ENCODE measurements at places on chromosomes 5 and 9. TPM values are rescaled to one million over a fixed set of nuclear protein-coding genes. Genes with fewer than 3 reads are reported as not detected.

The SUSD3 gene
- polyA plus RNA-seq, result 8.4 TPM

The PCDHA7 gene
- 0.23 TPM for polyA plus RNA-seq

The C9 gene
- polyA plus RNA-seq, result 0.23 TPM

The CYLC2 gene
- polyA plus RNA-seq, result not detected

The BTNL9 gene
- polyA plus RNA-seq, result 11.5 TPM

The PGM5 gene
- 35.6 TPM for polyA plus RNA-seq

The PAEP gene
- polyA plus RNA-seq, result 0.22 TPM

The SPATA31A7 gene
- polyA plus RNA-seq, result 0.70 TPM

The ACSL6 gene
- polyA plus RNA-seq, result 1.3 TPM

The PPP3R2 gene
- polyA plus RNA-seq, result not detected

The CDH9 gene
- 9.0 TPM for polyA plus RNA-seq

The RAB3C gene
- 1.2 TPM for polyA plus RNA-seq

The SPATA9 gene
- polyA plus RNA-seq, result 1.2 TPM

- DNase-seq, result no peak
Measured at GRCh38 chr9:71614409-71615010, 153.8 kb downstream of the CEMIP2 start.

DNA sequence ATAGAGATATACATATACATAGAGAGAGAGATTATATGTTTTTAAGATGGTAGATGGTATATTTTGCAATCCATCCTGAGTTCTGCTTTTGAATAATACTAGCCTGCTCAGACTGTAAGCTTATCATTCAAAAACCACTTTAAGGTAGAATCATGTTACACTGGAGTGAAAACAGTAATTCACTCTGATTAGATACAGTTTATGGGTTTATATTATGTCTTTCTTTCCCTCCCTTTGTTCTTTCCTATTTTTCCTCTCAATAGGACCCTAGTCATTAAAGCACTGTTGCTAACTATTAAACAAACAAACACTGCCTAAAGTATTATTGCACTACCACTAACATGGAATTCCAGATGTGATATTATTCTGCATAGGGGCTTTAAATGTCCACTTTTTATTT, 202.0 kb downstream of the ADAMTSL1 start:
- DNase-seq, result no peak

GRCh38 chr5:140322751-140323731, 20.1 kb upstream of the PFDN1 start:
- peak; percentile 31 for DNase-seq

- no peak for DNase-seq
Measured at GRCh38 chr5:78637468-78637867, 11.1 kb downstream of the LHFPL2 start.

DNA sequence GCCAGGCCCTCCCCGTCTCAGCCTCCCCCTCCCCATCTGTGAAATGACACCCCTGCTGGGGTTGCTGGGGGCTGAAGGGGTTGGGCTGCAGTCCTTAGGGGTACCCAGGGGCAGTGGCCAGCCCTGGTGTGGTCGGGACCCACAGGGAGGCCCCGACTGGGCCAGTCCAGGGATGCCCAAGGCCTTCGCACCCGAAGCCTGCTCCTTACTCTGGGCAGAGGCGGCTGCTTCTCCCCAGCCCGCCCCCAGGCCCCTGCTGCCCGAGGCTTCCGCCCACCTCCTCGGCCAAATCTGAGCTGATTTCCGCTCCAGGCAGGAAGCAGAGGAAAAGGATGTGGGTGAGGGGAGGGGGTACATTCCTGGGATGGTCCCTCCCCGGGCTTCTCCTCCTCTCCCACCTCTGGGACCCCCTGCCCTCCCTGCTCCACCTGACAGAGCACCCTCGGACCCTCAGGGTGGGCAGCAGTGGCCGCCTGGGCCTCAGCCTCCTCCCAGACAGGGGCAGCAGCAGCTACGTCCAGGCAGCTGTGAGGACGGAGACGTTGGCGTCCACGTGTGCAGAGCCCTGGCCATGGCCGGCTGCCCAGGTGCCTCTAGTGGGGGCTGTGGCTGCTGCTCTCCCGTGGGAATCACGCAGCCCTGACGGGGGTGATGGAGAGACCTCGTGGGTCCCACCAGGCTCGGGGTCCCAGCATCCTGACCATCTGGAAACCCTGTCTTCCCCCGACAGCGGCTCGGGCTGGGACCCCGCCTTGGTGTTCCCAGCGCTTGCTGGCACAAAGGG, 4.2 kb upstream of the NRARP start:
- DNase-seq, result no peak

GRCh38 chr9:82192211-82192610, 203.6 kb downstream of the SPATA31D1 start:
- DNase-seq, result no peak

GRCh38 chr5:22053195-22053594, 799.9 kb downstream of the CDH12 start:
- DNase-seq, result no peak

DNA sequence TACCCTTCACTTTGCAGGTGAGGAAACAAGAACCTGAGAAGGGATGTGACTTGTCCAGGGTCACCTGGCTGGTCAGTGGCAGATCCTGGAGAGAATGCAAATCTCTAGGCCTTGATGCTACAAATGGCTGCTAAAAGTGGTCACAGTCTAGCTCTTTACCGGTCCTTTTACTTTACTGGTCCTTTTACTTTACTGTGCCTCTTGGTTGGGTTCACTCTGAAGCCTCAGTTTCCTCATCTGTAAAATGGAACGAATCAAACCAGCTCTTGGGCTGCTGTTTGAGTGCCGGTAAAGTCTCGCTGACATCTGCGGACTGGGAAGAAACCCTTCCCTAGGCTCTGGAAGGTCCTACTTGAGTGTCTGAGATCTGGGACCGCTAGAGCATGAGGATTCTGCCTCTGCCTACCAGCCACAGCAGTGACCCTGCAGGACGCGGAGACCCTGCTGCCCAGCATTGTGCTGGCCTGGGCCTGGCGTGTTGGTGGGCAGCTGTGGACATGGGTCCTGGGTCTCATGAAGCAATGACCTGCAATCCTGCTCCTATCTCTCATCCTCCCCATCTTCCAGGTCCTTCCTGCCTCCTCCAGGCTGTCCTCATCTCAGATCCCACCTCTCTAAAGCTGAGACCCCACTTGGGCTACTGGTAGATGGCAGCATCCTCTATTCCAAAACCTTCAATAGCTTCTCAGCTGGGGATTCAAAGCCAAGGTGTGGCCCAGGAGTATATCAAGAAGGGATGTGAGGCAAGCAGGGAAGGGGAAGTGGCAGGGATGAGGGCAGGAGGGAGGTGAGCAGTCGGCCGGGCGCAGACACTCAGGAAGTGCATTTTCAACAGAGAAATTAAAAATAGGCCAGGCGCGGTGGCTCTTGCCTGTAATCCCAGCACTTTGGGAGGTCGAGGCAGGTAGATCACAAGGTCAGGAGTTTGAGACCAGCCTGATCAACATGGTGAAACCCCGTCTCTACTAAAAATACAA, 13.3 kb downstream of the CORO2A start:
- DNase-seq, result no peak

DNA sequence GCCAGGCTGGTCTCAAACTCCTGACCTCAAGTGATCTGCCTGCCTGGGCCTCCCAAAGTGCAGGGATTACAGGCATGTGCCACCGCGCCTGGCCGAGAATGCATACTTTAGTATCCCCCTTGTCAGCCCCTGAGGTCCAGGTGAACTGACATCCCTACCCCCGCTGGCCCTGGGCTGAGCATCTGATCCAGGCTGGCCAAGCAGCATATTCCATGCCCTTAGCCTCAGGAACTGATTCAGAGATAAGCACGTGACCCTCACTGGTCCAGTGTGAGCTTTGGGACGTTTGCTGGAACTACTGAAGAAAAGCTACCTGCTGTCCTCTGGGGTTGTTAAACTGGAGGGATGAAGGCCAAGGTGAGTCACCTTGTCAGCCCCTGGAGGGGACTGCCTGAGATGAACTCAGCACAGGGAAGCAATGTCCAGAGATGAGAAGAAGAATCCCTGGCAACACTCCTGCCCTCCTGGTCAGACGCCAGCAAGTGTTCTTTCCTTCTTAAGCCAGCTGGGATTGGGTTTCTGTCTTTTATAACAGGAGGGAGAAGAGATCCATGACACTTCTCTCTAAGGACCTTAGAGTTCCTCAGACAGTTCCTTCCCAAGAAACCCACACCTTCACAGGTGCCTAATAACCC, 59.1 kb upstream of the FBXW11 start:
- no peak for DNase-seq

GRCh38 chr5:93017849-93018248, 563.2 kb downstream of the NR2F1-AS1 start:
- no peak for DNase-seq

- no peak for DNase-seq
Measured at GRCh38 chr5:174827558-174827957, 103.2 kb downstream of the MSX2 start.

- DNase-seq, result no peak
Measured at GRCh38 chr5:154277499-154277898, 87.0 kb downstream of the GALNT10 start.

DNA sequence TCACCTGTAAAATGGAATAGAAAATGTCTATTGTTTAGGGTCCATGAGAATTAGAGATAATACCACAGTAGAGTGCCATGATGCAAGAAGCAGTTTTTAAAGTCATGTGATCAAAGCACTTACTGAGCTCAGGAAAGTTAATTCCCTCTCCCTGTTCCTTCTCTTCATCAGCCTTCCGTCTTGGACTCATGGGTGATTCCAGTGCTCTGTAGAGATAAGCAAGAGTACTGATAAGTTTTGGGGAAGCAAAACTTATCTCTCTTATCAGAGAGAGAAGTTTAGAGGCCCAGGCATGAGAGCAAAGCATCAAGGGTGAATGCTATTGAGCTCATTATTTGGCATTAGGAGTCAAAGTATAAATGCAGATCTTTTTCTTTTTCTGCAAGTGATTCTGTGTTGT, 410.1 kb downstream of the AGTPBP1 start:
- DNase-seq, result no peak

DNA sequence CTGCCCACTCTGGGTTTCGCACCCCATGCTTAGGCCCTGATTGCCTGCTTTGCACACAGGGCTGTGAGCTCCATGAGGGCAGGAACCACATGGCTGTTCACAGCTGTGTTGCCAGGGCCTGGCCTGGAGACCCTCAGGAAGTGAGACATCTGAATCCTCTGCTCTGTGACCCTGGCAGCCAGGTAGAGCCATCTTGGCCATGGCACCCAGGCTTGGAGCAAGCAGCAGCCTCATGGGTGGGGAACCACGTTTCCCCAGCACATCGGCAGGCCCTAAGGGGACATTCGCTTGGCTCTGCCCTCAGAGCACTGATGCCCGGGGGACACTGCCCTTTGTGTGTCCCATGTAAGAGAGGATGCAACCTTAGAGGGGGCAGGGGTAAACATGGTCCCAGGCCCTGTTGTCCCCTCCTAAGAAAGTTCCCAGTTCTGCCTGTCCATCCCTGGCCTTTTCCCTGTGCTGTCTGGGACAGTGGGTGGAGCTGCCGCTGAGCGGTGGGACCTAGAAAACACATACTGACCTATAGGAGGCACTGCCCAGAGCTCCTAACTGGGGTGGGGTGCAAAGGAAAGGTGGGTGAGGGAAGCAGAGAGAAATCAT, 144.1 kb upstream of the IER5L start:
- no peak for DNase-seq

DNA sequence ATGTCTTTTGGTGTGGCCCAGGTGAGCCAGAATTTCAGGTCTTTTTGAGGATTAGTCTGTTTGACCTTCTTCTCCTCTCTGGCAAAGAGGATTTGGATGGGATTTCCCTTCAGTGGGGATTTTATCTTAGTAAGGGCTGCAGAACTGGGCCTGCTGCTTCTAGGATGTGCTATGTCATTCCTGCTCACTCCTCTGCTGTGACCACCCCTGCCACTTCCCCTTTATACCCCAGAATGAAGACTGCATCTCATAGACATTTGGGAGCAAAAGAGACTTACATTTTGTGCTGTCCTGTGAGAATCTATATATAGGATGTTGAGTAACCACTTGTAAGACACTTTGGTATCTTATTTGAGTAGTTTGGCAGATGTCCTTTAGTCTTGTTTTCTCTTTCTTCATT, 76.2 kb downstream of the ARHGAP26 start:
- DNase-seq, result no peak

DNA sequence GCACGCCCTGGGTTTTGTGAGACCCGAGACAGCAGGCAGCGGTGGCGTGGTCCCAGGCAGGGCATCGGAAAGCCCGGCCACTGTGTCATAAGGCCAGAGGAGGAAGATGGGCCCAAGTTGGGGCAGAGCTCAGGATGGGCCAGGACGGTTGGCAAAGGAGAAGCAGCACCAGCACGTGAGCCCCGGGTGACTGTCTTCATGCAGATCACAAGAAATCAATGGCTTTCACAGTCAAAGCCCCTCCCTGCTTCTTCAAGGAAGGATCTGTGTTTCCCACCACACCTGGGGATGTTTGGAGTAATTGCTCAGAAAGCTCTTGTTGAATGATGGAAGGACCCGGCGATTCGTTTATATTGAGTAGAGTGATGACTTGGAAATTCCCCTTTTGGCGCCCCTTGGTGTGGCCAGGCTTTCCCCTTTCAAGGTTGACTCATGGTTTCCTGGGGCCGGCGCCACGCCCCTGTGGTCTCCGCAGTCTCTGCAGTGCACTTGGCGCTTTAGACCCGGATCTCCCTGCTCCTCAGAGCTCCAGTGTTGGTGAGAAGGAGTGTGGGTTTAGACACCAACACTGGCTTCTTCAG, 52.1 kb downstream of the IL31RA start:
- DNase-seq, result no peak

- no peak for DNase-seq
Measured at GRCh38 chr5:177412603-177413233, 3.4 kb upstream of the F12 start.

- DNase-seq, result no peak
Measured at GRCh38 chr9:102087141-102087540, 348.7 kb upstream of the GRIN3A start.

DNA sequence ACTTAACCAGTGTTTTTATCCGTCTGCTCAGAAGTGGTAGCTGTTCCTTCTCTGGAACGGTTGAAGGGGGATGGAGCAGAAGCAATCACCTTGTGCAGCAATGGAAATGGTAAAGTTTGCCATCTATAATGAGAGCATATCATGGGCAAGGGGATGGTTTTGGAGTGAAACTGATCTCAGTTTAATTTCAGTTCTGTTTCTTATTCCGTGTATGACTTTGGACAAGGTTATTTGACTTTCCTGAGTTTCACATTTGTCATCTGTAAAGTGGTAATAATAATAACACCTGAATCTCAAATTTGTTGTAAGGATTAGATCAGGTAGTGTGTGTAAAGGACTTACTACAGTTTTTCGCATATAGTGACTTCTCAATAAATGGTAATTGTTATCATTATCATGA, 106.1 kb downstream of the PCSK1 start:
- no peak for DNase-seq

DNA sequence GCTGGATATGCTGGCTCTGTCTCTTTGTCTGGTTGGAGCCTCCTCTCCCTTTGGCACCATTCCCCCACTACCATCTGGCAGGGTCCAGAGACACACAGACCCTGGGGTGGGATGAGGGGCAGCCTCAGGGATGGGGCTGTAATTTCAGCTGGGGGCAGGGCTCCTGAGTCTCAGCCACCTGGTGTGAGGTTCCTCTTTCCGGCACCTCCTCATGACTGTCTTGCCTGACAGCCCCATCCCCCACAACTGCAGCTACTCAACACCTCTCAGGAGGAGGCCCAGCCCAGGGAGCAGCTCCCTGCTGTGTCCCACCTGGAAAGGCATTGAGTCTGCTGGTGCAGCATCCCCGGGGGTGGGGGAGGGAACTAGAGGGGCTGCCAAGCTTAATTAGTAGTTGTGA, 11.7 kb upstream of the RPS14 start:
- no peak for DNase-seq

Measured in renal cortex interstitium (tissue), 15 donors.